ENCODE measurements at places on chromosomes 6 and 20. TPM values are rescaled to one million over a fixed set of nuclear protein-coding genes. Genes with fewer than 3 reads are reported as not detected.
A peak's percentile ranks its signal among the peaks of the same experiment; 100 is the strongest.

Gene IPCEF1
- not detected for total RNA-seq

GRCh38 chr6:137309078-137309762 is 90.0 kb upstream of the IFNGR1 start:
- no peak overlapping the region for H3K27ac ChIP-seq
- DNase-seq = peak; percentile 72
- no peaks in the 10 kb centered on the region for H3K36me3 ChIP-seq
- no peak overlapping the region for H3K4me3 ChIP-seq
- no peaks in the 10 kb centered on the region for H3K4me1 ChIP-seq
- no peaks in the 10 kb centered on the region for H3K27me3 ChIP-seq

Gene SOBP
- 5.4 TPM for total RNA-seq

GRCh38 chr20:32608664-32609015 is 23.5 kb upstream of the NOL4L start:
- no peak overlapping the region for H3K4me3 ChIP-seq
- DNase-seq = no peak
- no peaks in the 10 kb centered on the region for H3K36me3 ChIP-seq
- no peaks in the 10 kb centered on the region for H3K27me3 ChIP-seq

DNA sequence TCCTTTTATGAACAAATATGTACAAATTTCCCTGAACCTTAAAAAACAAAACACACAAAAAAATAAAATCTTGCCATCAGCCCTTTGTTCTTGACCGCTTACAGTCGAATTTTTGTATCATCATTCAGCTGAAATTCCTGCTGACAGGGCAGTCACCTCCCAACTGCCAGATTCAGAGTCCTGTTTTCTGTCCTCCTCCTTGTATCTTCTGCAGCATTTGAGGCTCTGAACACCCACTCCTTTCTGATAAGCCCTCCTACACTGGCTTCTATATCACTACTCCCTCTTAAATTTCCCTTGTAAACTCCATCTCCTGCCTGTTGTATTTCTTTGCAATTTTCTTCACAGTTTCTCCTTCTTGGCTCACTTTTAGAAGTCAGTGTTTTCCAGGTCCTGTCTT is 77.8 kb upstream of the CCN6 start:
- H3K4me1 ChIP-seq = peaks cover 2% of the 10 kb centered on the region
- no peaks in the 10 kb centered on the region for H3K27me3 ChIP-seq
- H3K27ac ChIP-seq = no peak overlapping the region
- H3K36me3 ChIP-seq = no peaks in the 10 kb centered on the region

DNA sequence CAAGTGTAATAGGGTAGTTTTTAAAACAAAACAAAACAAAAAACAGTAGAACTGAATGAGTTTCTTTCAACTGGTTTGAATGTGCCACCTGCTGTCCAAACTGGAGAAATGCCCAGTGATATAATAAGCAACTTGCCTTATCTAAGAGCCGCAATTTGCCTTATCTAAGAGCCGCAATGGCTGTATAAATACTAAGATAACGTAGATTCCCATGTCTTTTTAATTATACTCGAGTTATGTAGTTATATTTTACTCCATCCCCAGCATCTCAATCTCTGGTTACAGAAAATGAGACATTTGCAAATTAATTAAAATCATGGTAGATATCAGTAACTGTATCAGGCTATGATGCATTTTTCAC is 67.2 kb downstream of the RPP40 start:
- no peak for DNase-seq
- H3K4me1 ChIP-seq = no peaks in the 10 kb centered on the region
- H3K36me3 ChIP-seq = peaks cover 4% of the 10 kb centered on the region
- H3K4me3 ChIP-seq = no peak overlapping the region
- H3K27me3 ChIP-seq = no peaks in the 10 kb centered on the region
- no peak overlapping the region for H3K27ac ChIP-seq

Data from ascending aorta (tissue), 2 donors.